ENCODE measurements at places on chromosomes 2 and 18.

DNA sequence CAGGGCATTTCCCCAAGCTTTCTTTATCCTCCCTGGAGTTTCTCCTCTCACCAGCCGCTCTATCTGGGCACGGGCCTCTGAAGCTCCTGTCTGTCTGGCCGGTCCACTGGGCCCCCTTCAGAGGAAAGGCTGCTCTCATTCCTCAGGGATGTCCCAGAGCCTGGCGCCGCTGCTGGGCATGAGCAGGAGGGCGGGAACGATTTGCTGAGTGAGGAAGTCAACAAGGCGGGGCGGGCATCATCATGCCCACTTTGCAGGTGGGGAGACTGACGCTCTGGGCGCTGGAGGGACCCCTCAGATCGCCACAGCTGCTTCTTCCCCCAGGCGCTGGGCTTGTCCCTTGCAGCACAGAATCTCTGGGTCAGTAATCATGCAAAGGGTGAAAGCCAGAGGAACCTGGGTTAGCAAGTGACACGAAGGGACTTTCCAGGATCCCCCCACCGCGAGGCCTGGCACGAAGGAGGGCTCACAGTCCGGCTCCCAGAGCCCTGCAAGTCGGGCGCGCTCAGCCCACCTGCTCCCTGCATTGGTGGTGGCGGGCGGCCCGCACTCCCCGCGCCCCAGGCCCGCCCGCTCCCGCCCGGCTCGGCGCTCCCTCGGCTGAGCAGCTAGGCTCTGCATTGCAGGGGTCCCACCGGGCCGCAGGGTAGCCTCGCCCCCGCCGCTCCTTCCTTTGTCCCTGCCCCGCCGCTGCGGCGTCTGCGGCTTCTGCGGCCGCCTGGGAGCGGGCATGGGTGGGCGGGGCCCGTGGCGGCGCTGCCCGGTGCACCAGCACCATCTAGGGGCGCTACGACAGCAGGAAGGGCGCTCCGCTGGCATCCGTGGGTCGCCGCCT lies 157.8 kb downstream of the CYRIA start:
- no peak for DNase-seq

DNA sequence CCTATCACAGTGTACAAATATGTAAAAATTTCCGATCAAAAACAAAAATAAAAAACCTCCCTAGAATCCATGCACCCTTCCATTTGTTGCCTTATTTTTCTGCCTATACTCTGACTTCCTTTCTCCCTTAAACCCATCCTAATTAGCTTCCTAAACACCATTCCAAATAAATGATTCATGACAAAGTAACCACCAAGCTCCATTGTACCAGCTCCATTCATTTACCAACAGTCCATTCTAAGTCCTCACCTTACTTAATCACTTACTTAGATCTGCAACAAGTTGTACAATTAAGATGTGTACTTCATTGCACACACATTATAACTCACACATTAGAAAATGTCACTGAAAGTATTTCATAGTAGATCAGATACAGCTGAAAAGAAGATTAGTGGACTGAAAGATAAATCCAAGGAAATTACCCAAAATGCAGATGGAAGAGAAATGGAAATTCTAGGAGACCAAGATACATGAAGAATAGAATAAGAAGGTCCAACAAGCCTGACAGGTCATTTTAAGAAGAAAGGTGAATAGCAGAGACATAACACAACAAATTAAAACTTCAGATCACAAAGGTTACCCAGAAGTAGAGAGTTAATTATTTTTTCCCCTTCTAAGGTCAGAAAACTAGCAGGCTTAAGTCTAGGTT lies 154.6 kb downstream of the DYM start:
- no peak for DNase-seq

GRCh38 chr2:179569831-179570233 lies 291.6 kb downstream of the ZNF385B start:
- DNase-seq: no peak

DNA sequence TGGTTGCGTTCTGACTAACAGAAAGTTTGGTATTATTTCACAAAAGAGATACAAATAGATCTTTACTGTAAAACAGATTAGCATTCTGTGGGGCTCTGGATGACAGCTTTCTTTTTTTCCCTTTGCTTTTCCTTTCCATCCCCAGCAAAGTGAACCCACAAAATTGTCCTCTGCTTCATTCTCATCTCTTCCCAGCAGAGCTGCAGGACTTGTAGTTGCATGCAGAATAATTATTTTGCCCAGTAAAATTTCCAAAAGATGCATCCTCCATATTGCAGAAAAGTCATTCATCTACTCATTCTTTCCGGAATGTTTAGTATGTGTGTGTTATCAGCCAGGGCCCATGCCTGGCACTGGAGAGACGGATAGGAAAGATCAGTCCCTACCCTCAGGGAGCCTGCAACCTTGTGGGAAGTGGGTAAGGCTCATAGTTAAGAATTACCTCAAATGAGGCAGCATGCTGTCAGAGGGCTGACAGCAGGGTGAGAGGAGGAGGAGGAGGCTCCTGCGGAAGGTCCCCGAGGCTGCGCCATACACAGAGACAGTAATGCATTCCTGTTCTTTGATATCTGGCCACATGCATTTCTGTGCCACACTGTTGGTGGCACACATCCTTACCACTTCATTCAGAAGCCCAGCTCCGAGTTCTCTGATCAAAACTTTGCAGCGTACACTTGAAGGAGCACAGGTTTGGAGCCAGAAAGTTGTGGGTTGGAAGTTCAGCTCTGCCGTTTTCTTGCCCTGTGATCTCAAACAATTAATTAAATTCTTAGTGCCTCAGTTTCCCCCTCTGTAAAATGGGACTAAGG lies 225.4 kb downstream of the MYCN start:
- DNase-seq: no peak

DNA sequence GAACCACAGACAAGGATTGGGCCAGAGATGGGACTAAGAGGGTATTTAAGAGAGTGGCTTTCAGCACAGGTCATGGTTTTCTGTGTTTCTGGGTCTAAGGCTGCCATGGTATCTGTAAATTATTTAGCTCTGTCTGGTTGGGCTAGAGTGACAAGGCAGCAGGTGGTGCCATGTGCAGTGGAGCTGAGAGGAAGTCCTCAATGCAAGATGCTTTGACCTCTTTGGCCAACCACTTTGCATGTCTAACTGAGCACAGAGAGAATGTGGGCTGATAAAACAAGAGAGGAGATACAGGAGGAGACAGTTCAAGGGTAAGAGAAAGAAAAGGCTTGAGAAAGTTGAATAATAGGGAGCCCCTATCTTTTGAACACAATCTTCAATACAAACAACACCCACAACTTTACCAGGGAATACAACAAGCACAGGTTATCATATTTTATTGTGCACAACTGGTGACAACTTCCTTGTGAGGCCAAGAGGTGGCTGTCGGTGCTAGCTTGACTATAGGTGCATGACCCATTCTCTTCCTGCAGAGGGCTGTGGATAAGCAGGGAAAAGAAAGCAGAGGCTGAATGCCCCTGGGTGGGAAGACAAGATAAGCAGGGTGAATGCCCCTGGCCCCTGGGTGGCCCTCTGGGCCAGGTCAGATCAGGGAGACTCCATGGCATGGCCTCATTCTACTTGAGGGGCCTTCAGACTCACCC lies 12.3 kb downstream of the FLACC1 start:
- DNase-seq: no peak

DNA sequence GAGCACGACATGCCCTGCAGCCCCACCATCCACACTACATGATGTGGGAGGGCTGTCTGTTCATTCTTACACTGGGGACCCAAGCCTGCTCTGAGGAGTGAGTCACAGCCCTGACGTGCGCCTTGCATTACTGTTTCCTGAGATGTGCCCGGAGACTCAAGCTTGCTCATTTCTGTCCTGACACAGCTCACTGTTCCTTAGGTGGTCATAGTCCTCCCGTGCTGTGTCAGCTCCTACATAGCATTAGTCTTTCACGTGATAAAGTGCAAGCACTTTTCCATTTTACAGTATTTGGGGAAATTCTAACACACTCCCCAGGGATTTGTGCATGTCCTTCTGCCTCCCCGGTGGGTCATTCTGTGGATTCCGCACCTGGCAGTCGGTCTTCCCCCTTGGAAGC lies 46.2 kb upstream of the TRIM43B start:
- DNase-seq: no peak

- DNase-seq: no peak
These were observed 369.9 kb downstream of the LPIN1 start for GRCh38 chr2:12116228-12116750.
